RPMI7951 (cell line): ENCODE measurements at places on chromosomes 7 and 10. TPM values are rescaled to one million over a fixed set of nuclear protein-coding genes. Genes with fewer than 3 reads are reported as not detected.

The HABP2 gene
- not detected in 2 replicates for total RNA-seq

DNA sequence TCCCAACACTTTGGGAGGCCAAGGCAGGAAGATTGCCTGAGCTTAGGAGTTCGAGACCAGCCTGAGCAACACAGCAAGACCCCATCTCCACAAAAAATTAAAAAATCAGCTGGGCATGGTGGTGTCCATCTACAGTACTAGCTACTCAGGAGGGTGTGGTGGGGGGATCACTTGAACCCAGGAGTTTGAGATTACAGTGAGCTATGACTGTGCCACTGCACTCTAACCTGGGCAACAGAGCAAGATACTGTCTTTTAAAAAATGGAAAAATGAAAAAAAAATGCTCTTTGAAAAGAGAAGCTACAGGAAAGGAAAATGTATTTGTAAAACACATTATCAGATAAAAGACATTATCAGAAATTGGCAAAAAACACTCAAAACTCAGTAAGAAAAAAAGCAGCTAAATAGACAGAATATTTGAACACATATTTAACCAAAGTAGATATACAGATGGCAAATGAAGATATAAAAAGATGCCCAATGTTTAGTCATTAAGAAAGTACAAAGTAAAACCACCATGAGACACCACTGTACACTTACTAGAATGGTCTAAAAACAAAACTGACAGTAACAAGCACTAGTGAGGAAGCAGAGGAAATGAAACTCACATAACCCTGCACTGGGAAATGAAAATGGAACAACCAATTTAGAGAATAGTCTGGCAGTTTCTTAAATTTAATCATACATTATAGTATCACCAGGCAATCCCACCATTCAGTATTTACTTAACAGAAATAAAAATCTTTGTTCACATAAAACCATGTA, 40.5 kb downstream of the NRBF2 start:
- DNase-seq: no peak

DNA sequence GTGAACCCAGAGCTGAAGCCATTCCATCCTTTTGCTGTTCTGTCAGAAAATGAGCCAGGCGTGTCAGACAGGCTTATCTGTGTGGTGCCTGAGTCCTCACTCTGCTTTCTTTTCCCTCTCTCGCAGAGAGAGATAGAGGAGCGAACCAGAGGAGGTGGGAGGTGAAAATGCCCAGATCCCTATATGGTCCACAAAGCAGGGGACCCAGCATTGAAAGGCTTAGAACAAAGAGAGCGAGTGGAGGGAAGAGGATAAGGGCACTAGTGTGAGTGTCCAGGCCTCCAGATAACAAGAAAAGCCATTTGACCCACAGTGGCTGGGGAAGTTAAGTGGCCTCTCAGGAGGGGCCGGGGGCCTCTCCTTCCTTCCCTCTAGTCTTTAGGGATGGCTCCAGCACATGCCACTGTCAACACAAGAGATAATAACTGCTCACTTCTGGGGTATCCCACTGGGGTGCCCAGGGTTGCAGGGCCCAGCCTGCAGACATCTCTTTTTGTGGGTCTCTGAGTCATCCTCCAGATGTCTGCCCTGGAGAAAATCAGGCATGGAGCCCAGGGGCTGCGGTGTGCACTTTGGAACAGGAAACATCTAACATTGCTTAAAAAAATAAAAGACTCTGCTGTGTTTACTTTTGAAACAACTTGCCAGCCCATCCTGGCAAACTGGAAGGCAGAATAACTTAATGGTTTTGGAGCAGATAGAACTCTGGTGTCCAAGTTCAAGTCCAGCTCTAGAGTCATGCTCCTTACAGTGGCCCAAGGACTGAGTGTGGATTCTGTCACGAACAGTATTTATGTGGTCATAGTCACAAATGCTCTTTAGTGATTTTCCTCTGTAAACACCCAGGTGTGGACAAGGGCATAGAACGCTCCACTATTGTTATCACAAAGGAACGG, 189.5 kb downstream of the CXCL12 start:
- DNase-seq: peak; percentile 97

DNA sequence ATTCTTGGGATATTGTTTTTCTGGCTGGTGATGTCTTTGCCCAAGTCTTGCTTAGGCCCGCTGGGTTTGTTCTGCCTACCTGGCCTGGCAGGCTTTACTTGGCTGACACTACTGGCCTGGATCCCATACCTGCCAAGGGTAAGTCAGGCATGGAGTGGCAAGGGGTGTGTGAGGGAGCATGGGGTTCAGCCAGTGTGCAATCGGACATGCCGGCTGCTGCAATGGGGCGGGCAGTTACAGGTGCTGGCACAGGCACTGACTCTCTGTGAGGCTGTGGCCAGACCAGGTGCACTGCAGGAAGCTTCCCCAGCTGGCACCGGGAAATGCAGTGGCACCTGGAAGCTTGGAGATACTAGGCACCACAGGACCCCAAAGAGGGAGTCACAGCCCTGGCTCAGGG, 168.4 kb downstream of the PON1 start:
- no peak for DNase-seq

The MMP21 gene
- not detected in 2 replicates for total RNA-seq

The TMEM236 gene
- total RNA-seq: 0.10 and 0.12 TPM in 2 replicates

DNA sequence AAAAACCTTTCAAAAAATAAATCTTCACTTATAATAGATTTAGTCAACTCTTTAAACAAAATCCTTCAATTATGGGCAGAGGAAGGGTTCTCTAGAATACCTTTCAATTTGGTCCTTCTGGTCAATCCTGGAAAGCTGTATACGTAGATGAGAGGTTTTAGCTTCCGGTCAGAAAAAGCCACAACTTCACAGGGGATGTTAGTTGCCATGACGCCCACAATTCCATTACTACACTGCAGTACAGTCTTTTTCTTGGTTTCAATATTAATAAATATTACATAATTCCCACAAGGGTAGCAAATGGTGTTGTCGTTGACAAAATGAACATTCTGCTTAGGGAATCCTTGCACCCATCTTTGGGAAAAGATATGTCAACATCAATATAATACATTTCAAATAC, 1.7 kb downstream of the CFAP43 start:
- DNase-seq: no peak

GRCh38 chr7:158064631-158065030, 523.0 kb downstream of the PTPRN2 start:
- DNase-seq: no peak

The ANKRD30A gene
- total RNA-seq: not detected in 2 replicates

DNA sequence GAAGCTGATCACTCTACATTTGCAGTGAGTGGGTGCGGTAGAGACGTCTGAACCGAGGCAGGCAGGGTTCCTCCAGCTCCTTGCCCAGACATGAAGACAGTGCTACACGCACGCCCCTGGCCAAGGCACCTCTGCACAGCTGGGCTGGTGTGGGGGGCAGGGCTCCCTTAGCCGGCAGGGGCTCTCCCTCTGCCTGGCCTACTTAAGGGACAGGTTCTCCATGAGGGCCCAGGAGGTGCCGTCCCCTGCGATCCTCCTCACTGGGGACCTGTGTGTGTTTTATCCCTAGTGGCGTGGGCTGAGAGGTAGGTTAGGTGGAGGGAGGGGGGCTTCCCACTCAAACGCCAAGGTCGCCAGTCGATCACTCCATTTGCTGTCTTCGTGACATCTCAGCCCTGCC, 35.3 kb downstream of the IL15RA start:
- no peak for DNase-seq

DNA sequence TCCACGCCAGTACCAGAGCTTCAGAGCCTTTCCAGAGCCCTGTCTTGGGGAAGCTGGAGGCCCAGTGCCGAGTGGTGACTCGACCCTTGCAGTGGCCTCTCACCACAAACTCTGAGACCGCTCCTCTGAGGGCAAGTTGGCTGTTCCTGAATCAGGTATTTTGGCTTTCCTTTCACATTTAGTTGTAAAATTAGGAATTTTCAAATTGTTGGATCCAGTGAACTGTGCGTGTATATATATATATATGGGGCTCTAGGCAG, 128.7 kb upstream of the UNC5B start:
- no peak for DNase-seq

The TCAF2 gene
- 3.6 and 4.2 TPM in 2 replicates for total RNA-seq

DNA sequence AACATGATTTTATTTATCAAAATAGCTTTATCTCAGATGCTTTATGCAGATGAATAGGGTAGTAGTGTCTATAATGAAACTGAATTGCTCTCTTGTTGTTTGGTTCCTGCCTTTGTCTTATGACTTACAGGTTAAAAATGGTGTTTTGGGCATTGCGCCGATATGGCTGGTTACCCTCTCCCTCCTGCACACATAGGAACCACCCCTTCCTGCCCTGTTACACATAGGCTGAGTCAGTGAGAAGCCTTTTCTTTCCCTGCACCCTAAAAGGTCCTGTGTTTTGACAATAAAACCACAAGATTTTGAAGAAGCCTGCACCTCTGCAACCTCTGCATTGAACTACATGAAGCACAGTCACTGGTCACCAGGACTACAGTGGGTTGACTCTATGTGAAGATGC, 655.8 kb upstream of the ANKRD30A start:
- DNase-seq: peak; percentile 92

The ZCWPW1 gene
- total RNA-seq: 0.20 and 3.7 TPM in 2 replicates

The CARD11 gene
- total RNA-seq: under 0.01 TPM in 1 of 2 replicates, not detected in the other

GRCh38 chr10:78755063-78755701, 313.6 kb upstream of the ZMIZ1 start:
- DNase-seq: no peak

DNA sequence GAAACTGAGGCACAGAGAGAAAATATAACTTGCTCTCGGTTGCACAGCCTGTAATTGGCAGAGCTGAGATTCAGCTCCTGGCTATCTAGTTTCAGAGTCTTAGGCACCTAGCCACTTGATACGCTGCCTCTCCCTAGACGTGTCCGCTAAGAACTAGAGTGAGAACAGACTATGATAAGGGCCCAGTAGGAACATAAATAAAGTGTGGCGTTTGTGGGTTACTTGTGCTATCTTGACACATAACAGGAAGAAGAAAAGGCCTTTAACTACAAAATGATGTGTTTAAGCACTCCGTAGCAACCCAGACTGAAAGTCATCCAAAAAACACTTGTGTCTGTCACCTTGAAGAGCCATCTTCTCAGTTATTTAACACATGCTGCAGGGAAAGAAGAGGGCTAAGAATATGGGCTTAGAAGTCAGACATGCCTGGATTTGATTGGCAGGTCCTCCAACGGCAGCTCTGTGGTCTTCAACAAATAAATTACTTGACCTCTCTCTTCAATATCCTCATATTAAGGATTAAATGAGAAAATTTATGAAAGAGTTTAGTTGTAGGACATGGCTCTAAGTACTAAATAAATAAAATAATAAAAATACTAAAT, 96.2 kb downstream of the SGMS1 start:
- DNase-seq: no peak

DNA sequence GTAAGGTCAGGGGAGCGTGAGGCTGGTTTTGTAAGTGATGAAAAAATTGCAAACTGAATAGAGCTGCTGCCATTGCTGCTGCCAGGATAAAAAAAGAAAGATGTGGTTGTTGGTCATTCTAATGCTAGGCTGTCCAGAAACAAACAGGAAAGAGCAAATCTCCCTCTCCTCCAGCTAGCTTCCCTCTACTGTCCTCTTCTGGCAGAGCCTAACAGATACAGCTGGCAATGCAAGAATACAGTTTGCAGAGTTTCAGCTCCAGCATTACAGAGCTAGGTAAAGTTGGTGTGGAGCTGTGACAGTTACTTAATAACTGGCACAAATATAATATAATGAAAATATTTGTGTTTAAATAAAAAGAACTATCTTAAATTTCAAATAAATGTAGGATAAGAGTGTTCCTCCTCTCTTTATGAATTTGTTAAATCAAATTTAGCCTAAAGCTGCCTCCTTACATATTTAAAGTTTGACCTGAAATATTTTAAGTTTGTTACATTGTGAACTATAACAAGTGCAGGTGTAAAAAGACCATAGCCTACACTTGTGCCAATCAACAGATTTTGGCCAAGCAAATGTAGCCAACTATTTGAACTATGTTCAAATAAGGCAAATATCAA, 407.7 kb downstream of the SH2D4B start:
- DNase-seq: no peak

DNA sequence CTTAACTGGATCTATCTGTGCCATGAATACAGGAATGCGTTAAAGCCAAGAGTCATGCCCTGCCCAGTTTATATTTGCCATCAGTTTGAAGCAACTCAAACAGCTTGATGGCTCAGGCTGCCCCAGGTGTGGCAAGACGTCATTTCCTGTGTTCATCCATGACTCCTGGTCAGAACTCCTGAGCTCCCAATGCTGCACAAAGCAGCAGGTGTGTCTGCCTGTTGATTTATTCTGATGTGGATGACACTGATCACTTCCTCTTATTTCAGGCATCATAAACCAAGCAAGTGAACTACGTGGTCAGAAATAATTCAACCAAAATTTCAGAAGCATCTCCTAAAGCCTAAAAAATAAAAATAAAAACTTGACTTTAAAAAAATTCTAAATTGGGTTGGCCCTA, 68.5 kb downstream of the EZH2 start:
- DNase-seq: no peak

DNA sequence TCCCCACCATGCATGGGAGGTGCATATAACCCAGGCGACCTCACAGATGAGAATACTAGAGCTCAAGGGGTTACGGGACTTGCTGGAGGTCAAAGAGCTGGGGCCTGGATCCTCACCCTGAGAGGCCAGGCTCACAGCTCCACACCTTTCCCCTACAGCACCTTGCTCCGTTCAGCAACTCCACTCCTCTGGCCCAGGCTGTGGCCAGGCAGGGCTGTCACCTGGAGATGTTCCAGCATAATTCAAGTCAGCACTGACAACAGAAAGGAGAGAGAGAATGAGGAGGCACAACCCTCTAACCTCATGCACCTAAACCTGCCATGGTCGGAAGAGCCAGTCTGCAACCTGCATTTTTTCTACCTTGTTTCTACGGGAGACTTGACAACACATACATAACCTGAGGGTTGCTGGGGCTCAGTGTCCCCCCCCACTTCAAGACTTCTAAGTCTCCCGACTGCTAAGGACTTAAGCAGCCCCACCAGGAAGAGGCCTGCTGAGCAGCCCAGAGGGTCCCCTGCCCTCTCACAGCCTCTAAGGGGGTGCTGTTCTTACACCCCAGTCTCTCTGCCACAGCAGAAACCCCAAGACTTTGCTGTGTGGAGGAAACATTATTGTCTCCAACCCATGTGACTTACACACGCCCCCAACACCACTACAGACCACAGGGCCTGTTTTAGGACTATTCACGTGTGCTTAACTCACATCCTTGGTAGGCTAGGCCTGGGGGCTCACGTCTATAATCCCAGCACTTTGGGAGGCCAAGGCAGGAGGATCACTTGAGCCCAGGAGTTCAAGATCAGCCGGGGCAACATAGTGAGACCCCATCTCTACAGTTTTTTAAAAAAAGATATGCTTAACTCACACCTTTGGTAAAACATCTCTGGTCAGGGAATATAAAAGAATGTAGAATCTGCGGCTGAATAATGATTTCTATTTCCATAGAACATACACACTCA, 175.6 kb downstream of the FAM107B start:
- DNase-seq: no peak

GRCh38 chr7:158251061-158251965, 336.3 kb downstream of the PTPRN2 start:
- no peak for DNase-seq

GRCh38 chr10:10397906-10398305, 619.8 kb upstream of the CELF2 start:
- DNase-seq: no peak
